ENCODE measurements at places on chromosomes 11 and 22. TPM values are rescaled to one million over a fixed set of nuclear protein-coding genes. Genes with fewer than 3 reads are reported as not detected.

Gene RBM4
- total RNA-seq: 170 TPM

Gene CCDC116
- total RNA-seq: not detected

Gene MLC1
- 0.03 TPM for total RNA-seq

GRCh38 chr11:118883368-118884071 lies at the start of gene CXCR5:
CXCR5 (plus strand) TSS chr11:118883892; CDS start chr11:118883942, 50 bp downstream.
- no peaks in the 10 kb centered on the region for H3K36me3 ChIP-seq
- no peak within 1 kb of the TSS for H3K27ac ChIP-seq
- H3K4me1 ChIP-seq: peaks cover 12% of the 10 kb centered on the region
- no peaks in the 10 kb centered on the region for H3K27me3 ChIP-seq

GRCh38 chr11:77302752-77303151 lies 1.3 kb upstream of the GDPD4 start:
- no peaks in the 10 kb centered on the region for H3K4me1 ChIP-seq
- H3K27ac ChIP-seq: no peak overlapping the region
- H3K4me3 ChIP-seq: no peak overlapping the region
- no peaks in the 10 kb centered on the region for H3K27me3 ChIP-seq
- no peaks in the 10 kb centered on the region for H3K36me3 ChIP-seq
- DNase-seq: no peak

GRCh38 chr11:122746050-122746478 lies 90.5 kb downstream of the UBASH3B start:
- peaks cover 14% of the 10 kb centered on the region for H3K4me1 ChIP-seq
- H3K27me3 ChIP-seq: no peaks in the 10 kb centered on the region
- no peak overlapping the region for H3K27ac ChIP-seq
- DNase-seq: no peak

DNA sequence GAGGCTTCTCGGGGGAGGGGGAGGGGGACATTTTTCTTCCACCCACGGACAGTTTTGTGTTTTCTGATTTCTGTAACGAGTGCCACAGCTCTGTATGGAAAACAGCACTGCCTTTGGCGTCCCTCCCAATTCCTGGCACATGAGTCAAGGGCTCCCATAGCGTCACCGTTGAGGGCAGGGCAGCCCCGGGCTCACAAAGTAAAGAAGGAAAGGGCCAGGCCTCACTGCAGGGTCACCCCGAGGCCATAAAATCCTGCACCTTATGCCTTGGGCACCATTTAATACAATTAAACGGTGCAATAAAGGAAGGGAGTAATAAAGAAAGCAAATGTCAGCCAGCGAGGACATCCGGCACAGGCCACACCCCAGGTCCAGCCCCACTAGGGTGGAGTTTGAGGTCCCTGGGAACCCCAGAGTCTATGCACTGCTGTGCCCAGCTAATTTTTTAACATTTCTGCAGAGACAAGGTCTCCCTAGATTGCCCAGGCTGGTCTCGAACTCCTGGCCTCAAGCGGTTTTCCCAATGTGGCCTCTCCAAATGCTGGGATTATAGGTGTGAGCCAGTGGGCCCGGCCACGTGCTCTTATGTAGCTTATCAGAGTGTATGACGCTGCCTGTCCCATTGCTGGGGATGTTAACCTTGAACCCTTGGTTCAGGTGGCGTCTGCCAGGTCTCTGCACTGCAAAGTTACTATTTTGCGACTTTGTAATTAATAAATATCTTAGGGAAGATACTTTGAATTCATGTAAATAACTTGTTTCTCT lies 13.6 kb upstream of the MUC2 start:
- peak; percentile 74 for DNase-seq
- peaks cover 11% of the 10 kb centered on the region for H3K4me1 ChIP-seq
- H3K36me3 ChIP-seq: no peaks in the 10 kb centered on the region
- H3K27ac ChIP-seq: peak overlapping the region; percentile 39
- H3K27me3 ChIP-seq: no peaks in the 10 kb centered on the region
- H3K4me3 ChIP-seq: no peak overlapping the region

DNA sequence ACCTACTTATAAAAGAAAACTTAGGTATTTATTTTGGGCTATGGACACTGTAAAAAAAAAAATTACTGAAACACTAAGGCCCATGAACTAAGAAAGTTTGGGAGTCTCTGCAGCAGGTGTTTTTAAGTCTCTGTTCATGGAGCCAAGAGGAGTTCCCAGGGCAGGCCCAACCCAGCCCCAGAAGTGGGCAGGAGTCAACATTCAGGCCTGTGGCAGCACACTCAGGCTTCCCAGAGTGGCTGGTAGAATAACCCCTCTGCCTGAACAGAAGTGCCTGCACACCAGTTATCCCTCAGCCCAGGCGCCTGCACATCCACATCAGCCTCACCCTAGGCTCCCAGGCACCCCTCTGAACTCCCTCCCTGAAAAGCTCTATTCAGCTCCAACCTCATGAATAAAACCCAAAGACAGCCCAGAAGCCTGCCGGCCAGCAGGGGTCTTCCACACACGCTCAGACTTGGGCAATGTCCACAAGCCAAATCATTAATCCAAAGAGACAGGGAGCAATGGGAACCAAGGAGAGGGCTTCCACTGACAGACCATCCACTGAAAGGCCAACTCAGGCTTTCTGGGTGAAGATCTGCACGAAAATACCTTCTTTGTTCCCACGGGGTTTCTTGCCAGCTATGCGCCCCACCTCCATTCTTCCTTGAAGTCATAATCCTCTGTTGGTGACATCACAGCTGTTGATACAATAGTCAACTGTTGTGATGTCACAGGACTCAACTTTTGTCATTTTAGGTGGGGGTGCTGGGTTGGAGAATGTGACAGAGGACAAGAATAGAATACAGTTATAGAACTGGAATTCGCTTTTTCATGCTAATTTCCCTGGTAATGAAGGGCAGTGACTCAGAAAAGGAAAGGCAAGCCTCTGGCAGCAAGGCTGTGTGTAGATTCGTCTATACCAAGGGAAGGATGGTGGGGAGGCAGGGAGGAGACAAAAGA lies 83.7 kb downstream of the RPL27A start:
- no peaks in the 10 kb centered on the region for H3K27me3 ChIP-seq
- H3K4me3 ChIP-seq: no peak overlapping the region
- DNase-seq: no peak
- H3K36me3 ChIP-seq: no peaks in the 10 kb centered on the region
- peak overlapping the region; percentile 77 for H3K27ac ChIP-seq
- H3K4me1 ChIP-seq: peaks cover 44% of the 10 kb centered on the region

DNA sequence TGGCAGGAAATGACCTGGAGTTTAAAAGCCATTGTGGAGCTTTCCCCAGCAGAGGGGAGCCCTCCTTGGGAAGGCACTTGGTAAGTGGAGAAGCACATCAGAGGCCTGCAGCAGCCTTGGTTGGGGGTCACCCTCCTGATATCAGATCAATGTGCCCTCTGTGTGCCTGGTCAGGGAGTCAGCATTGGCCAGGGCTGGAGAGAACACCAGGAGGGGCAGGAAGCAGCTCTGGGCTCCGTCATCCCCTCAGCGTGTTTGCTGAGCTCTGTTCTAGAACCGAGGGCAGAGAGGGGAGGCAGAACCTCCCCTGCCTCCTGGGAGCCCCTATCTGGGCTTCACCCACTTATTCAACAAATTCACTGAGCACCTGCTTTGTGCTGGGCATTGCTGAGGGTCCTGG lies 846.0 kb downstream of the TBC1D22A start:
- H3K4me1 ChIP-seq: no peaks in the 10 kb centered on the region
- H3K27ac ChIP-seq: no peak overlapping the region
- H3K4me3 ChIP-seq: no peak overlapping the region
- no peaks in the 10 kb centered on the region for H3K36me3 ChIP-seq
- no peaks in the 10 kb centered on the region for H3K27me3 ChIP-seq
- DNase-seq: no peak

DNA sequence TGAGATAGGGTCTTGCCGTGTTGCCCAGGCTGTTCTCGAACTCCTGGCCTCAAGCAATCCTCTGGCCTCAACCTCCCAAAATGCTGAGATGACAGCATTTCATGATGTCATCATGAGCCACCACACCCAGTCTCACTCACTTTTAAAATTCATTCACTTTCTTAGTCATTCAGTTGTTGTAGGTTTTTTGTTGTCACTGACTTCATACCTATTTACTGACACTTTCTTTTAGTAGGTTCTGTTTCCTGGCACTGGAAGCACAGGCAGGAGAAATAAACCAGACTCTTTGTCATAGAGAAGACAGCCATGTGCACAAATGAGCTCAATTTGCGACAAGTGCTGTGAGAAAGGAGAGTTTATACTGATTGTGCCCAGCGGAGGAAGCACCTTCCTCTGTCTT lies 10.5 kb downstream of the ART5 start:
- H3K4me3 ChIP-seq: no peak overlapping the region
- H3K27ac ChIP-seq: no peak overlapping the region
- no peaks in the 10 kb centered on the region for H3K4me1 ChIP-seq
- no peaks in the 10 kb centered on the region for H3K36me3 ChIP-seq

GRCh38 chr11:1644601-1645356 lies 15.2 kb downstream of the KRTAP5-5 start:
- H3K36me3 ChIP-seq: no peaks in the 10 kb centered on the region
- no peaks in the 10 kb centered on the region for H3K4me1 ChIP-seq
- no peak overlapping the region for H3K4me3 ChIP-seq
- no peak for DNase-seq
- H3K27ac ChIP-seq: no peak overlapping the region

DNA sequence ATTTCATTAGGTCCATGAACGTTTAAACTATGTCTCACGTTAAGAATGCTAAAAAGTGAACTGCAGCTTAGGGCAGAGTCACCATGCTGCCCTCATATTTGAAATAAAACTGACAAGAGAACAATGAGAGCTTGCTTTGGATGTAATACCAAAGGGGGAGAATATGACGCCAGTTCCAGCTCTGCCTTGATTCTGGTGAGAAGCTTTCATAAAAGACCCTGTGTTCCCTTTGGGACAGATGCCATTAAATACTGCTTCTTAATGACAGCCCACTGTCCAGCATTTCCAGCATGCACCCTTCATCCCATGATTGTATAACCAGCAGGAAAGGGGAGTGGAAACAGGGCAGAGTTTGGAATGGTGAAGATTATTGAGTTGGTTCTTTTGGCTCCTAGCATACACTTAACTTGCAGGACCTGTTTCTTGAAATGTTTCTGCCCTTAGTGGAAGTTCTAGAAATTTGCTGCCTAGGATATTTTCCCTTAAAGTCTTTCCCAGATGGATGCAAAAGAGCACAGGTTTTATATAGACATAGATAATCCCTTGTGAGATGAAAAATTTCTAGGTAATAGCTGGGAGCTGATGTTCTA lies 139.3 kb upstream of the LDLRAD3 start:
- no peaks in the 10 kb centered on the region for H3K27me3 ChIP-seq
- H3K4me3 ChIP-seq: no peak overlapping the region
- peaks cover 12% of the 10 kb centered on the region for H3K36me3 ChIP-seq
- H3K4me1 ChIP-seq: no peaks in the 10 kb centered on the region

GRCh38 chr11:90288212-90288821 lies 65.5 kb upstream of the CHORDC1 start:
- H3K27me3 ChIP-seq: no peaks in the 10 kb centered on the region
- no peak for DNase-seq
- no peak overlapping the region for H3K4me3 ChIP-seq
- H3K27ac ChIP-seq: no peak overlapping the region

DNA sequence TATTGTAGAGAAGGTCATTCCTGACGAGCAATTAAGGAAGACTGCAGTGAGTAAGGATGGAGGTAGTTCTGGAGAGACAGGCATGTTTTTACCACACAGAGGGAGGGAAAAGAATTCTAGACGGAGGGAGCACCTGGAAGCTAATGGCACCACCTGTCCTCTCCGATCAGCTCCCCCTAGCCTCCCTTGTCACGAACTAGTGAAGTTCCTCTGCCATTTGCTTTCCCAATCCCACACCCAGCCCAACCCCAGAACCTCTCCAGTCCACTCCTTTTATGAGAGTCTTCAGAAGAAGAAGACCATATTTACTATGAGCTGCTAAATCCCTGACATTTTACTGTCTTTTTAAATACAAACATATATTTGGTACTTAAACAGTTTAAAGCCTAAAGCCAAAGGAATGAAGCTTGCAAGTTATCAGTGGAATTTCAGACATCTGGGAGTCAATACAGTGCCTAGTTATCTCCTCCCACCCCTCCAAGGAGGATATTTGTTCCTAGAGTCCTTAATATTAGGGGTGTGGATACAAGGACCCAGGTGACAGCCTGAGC lies 46.1 kb upstream of the HSPA8 start:
- H3K4me3 ChIP-seq: no peak overlapping the region
- DNase-seq: no peak
- no peak overlapping the region for H3K27ac ChIP-seq
- no peaks in the 10 kb centered on the region for H3K27me3 ChIP-seq
- no peaks in the 10 kb centered on the region for H3K4me1 ChIP-seq

DNA sequence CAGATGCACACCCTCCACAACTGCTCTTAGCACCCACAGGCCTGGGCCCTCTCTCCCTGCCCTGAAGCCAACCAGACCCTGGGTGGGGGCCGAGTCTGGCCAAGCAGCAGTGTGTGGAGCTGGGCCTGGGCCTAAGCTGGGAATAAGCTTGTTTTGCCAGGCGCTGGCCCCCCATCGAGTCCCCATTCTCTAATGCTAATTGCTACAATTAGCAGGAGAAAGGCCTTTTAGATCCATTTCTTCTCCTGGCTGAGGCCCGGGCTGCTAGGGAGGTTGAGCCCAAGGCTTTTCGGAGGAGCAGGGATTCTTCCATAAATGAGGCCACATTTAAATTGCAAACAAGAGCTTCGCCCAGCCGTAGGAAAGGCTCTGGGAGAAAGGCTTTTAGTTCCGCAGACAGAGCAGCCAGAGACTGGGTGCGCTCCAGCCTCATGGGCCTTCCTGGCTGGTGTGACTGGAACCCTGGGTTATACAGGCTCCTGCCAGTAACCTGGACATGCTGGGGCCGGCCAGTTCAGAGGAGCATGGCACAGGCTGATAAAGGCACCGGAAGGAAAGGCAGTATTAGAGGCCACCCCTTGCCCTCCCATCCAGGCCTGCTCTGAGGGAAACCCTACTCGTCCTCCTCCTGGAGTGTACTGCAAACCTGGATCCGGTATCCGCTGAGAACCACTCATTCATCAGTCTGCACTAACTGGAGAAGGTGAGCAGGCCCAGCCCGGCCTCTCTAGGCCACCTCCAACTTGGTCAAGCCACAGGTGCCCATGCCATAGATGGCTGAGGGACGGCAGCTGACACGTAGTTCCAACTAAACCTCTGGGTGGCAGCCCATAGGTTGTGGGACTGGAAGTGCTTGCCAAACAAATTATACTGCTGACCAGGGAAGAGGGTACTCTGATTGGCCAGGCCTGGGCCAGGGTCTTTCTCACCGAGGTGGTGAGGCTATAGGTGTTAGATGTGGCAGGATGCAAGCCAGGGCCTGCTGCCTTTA lies 6.2 kb downstream of the KCNQ1OT1 start:
- H3K4me1 ChIP-seq: peaks cover 14% of the 10 kb centered on the region
- H3K27ac ChIP-seq: no peak overlapping the region
- peaks cover 62% of the 10 kb centered on the region for H3K36me3 ChIP-seq
- H3K27me3 ChIP-seq: no peaks in the 10 kb centered on the region

DNA sequence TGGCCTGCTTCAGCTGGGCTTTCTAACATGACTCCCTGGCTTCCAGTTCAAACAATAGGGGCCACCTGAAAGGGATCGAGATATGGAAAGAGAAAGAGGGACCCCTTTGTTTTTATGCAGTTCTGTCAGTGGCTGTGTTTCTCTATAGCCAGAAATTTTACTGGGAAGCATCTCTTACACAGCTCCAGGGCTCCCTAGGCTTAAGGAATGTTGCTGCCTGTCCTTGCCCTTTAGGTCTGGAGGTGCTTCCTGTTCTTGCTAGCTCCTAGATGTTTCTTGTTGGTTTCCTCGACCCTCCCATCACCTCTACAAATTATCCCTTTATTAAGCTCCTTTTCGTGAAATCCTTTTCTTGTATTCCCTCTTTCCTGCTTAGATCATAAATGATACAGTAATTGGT lies 21.8 kb upstream of the OR56A1 start:
- no peaks in the 10 kb centered on the region for H3K36me3 ChIP-seq
- no peak overlapping the region for H3K27ac ChIP-seq
- no peaks in the 10 kb centered on the region for H3K27me3 ChIP-seq
- DNase-seq: no peak
- no peaks in the 10 kb centered on the region for H3K4me1 ChIP-seq

All from SJSA1 (cell line).